ENCODE measurements at places on chromosomes 3 and 15. TPM values are rescaled to one million over a fixed set of nuclear protein-coding genes. Genes with fewer than 3 reads are reported as not detected.

DNA sequence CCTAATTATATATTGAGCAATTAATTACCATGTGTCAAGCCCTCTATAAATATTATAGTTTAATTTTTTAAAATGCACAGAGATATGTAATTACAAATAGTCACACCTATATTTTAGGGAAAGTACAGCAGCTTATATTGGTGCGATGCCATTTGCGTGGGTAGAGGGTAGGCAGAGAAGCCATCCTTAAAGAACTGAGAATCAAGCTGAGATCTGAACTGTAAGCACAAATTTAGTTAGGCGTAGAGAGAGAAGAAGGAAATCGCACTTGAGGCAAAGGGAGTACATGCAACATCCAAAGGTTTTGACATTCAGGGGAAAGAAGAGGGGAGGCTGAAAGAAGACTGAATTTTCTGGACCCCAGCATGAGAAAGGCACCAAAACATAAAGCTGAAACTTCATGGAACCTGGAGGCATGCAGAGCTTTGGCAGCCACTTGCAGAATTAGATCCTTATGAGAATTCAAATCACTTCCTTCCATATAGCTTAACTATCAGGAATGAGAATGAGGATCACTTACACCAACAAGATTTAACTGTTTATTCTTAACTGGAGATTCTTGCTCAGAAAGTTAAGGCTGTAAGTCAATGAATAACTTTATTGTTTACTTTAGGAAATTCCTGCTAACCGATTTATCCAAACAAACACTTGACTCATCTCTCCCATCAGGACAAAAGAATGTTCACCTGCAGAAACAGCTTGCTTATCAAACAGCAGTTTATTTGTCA, 114.3 kb downstream of the TGFBR2 start:
- H3K4me3 ChIP-seq, result no peak overlapping the region
- no peak overlapping the region for H3K27ac ChIP-seq
- H3K36me3 ChIP-seq, result no peaks in the 10 kb centered on the region
- no peak for DNase-seq
- H3K4me1 ChIP-seq, result no peaks in the 10 kb centered on the region
- no peaks in the 10 kb centered on the region for H3K27me3 ChIP-seq

- no peaks in the 10 kb centered on the region for H3K27me3 ChIP-seq
- DNase-seq, result no peak
- H3K27ac ChIP-seq, result no peak overlapping the region
- no peaks in the 10 kb centered on the region for H3K36me3 ChIP-seq
- H3K4me1 ChIP-seq, result no peaks in the 10 kb centered on the region
- no peak overlapping the region for H3K4me3 ChIP-seq
These were observed 683.7 kb downstream of the TBL1XR1 start for GRCh38 chr3:176513604-176514003.

- H3K4me1 ChIP-seq, result no peaks in the 10 kb centered on the region
- no peak overlapping the region for H3K4me3 ChIP-seq
- H3K27me3 ChIP-seq, result no peaks in the 10 kb centered on the region
- H3K27ac ChIP-seq, result no peak overlapping the region
- DNase-seq, result no peak
These were observed 9.0 kb downstream of the PODXL2 start for GRCh38 chr3:127637971-127638370.

- no peak for DNase-seq
- no peaks in the 10 kb centered on the region for H3K4me1 ChIP-seq
- H3K27ac ChIP-seq, result no peak overlapping the region
- H3K36me3 ChIP-seq, result no peaks in the 10 kb centered on the region
- H3K4me3 ChIP-seq, result no peak overlapping the region
- H3K27me3 ChIP-seq, result no peaks in the 10 kb centered on the region
These were observed 162.8 kb downstream of the CGGBP1 start for GRCh38 chr3:87895983-87896382.

DNA sequence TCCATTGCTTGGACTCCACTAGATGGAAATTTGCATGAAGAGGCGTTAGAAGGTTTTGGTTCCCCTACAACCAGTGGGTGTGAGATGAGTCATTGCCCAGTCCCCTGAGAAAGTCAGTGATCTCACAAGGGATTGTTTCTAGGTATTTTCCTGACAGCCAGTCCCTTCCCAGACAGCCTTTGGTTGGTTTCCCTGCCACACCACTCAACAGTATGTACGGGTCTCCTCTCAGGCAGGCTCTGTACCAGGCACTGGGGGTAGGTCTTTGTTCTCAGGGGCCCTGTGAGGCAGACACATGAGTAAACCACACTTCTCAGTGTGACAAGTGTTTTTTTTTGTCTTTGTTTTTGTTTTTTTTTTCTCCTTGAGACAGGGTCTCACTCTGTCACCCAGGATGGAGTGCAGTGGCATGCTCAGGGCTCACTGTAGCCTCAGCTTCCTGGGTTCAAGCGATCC, 4.0 kb downstream of the LAMP3 start:
- no peaks in the 10 kb centered on the region for H3K36me3 ChIP-seq
- no peaks in the 10 kb centered on the region for H3K27me3 ChIP-seq
- H3K27ac ChIP-seq, result no peak overlapping the region
- H3K4me3 ChIP-seq, result no peak overlapping the region

GRCh38 chr3:13690636-13691035, 141.7 kb downstream of the FBLN2 start:
- H3K27me3 ChIP-seq, result no peaks in the 10 kb centered on the region
- H3K27ac ChIP-seq, result no peak overlapping the region
- no peaks in the 10 kb centered on the region for H3K4me1 ChIP-seq
- H3K4me3 ChIP-seq, result no peak overlapping the region

- H3K4me3 ChIP-seq, result no peak overlapping the region
- DNase-seq, result no peak
- H3K4me1 ChIP-seq, result peaks cover 47% of the 10 kb centered on the region
- peak overlapping the region; percentile 36 for H3K27ac ChIP-seq
These were observed 43.6 kb downstream of the RLBP1 start for GRCh38 chr15:89177633-89178306.

DNA sequence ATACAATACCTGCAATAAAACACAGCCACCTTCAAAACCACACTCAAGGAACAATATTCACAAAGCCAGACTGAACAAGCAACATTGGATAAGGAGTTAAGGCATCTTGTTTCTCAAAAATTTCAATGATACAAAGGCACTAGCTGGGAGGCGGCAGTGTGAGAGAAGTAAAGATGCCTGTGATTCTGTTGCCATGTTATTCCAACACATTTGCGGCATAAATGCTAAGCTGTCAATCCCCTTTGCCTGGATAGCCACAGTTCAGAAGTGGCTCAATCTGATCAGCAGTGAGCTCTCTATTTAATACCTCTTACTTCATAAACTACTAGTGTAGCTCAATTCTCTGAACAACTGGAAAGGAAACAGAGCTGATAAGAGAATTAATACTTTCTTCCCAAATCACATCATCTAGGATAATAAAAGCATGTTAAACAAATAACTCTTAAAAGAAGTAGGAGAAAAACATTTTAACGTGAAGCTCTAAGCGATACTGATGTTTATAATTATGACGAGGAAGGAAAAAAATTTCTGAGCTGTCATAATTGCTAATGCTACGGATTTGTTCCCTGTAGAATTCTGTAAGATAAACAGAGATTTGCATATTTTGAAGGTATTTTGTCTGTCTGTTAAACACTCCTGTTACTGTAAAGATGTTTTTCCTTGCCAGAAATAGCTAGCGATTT, 358.4 kb downstream of the FOXP1 start:
- peak overlapping the region; percentile 90 for H3K27ac ChIP-seq
- no peaks in the 10 kb centered on the region for H3K36me3 ChIP-seq
- H3K27me3 ChIP-seq, result no peaks in the 10 kb centered on the region
- no peak for DNase-seq
- H3K4me1 ChIP-seq, result peaks cover 18% of the 10 kb centered on the region

DNA sequence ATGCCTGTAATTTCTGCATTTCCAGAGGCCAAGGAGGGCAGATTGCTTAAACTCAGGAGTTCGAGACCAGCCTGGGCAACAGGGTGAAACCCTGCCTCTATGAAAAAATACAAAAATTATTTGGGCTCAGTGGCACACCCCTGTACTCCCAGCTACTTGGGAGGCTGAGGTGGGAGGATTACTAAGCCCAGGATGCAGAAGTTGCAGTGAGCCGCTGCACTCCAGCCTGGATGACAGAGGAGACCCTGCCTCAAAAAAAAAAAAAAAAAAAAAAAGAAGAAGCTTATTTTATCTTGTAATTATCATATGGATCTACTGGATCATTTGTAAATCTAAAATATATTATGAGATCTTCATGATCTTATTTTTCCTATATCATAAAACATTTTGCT, 84.1 kb downstream of the PPCDC start:
- no peaks in the 10 kb centered on the region for H3K36me3 ChIP-seq
- no peaks in the 10 kb centered on the region for H3K27me3 ChIP-seq
- DNase-seq, result no peak
- H3K4me3 ChIP-seq, result no peak overlapping the region

GRCh38 chr3:197873329-197873728, 76.7 kb upstream of the RPL35A start:
- H3K27me3 ChIP-seq, result no peaks in the 10 kb centered on the region
- no peaks in the 10 kb centered on the region for H3K4me1 ChIP-seq
- H3K4me3 ChIP-seq, result no peak overlapping the region
- no peak for DNase-seq
- H3K36me3 ChIP-seq, result peaks cover 51% of the 10 kb centered on the region

Gene CCR4
- 0.56 TPM for total RNA-seq

Gene GABRR3
- total RNA-seq, result not detected

Gene P3H2
- total RNA-seq, result 19.3 TPM

Gene CTXND1
- 0.14 TPM for total RNA-seq

Gene NECTIN3
- total RNA-seq, result 42.2 TPM

Gene GOLGA6B
- not detected for total RNA-seq

Gene IL17RD
- 7.9 TPM for total RNA-seq

Gene GABRB3
- total RNA-seq, result 0.54 TPM

Gene MOBP
- total RNA-seq, result not detected

Gene SERINC4
- not detected for total RNA-seq

Gene SEMA3B
- 53.6 TPM for total RNA-seq
